Activated T-cell treated with anti-CD3 and anti-CD28 coated beads, Interleukin-2, amount 50 U/mL, for 72 hours (primary cell): ENCODE measurements at places on chromosomes 3 and 15. TPM values are rescaled to one million over a fixed set of nuclear protein-coding genes. Genes with fewer than 3 reads are reported as not detected.

DNA sequence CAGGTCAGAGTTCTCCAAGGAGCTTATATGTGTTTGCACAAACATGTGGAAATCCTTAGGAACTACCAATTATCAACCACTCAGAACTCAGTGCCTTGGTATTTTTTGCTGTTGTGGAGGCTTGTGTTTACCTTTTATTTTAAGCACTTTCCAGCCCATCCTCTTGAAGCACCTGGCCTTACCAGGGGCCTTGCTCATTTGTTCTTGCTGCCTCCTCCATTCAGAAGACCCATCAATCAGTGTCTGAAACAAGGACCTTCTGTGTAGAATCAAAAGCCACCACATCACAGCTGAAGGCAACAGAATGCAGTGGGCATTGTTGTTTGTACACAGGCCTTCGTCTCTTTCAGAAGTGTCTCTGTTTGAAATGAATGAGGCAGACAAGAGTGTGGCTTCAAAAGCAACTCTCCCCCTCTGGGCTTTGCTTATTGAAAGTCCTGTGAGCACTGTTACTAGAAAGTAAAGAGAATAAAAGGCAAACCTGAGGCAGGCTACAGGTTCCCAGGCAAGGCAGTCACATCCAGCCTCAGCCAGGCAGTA is 24.5 kb upstream of the LIPC start:
- no peak overlapping the region for H3K27ac ChIP-seq
- peaks cover 19% of the 10 kb centered on the region for H3K4me1 ChIP-seq
- DNase-seq: no peak
- peaks cover 4% of the 10 kb centered on the region for H3K36me3 ChIP-seq
- no peak overlapping the region for H3K4me3 ChIP-seq

GRCh38 chr3:59818033-59818918 is 768.5 kb upstream of the CFAP20DC start:
- peaks cover 8% of the 10 kb centered on the region for H3K4me1 ChIP-seq
- H3K4me3 ChIP-seq: no peak overlapping the region
- H3K27ac ChIP-seq: no peak overlapping the region
- no peak for DNase-seq
- no peaks in the 10 kb centered on the region for H3K27me3 ChIP-seq

DNA sequence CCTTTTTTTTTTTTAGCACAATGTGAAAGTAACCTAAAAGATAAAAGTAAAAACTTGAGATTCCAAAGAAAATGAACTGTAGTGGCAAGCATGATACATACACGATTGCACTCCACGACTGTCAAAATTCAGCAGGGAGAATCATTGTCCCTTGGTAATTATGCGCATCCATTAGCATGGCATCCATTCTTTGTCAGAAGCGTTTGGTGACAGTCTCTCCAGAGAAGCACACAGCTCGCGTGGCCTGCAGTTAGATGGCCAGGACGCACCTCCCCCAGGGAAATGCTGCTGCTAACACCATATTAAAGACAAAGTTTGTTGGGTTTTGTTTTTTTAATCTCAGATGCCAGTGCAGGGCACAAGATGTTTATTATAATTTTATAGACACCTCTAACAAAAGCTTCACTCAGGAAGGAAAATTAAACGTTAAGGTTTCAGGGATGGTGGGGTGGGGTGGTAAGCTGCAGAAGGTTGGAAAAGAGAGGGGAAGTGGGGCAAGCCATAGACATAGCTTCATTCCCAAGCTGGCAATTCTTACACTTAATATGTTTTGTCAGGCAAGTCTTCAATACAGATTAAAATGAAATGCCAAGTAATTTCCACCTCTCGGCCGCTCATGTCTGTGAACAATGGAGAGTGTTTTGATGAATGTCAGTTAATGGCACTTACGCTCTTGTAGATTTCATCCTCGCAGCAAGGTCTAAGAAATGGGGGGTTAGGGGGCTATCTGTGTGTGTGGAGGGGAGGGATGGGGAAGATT is 142.8 kb upstream of the TOPAZ1 start:
- no peaks in the 10 kb centered on the region for H3K4me1 ChIP-seq
- no peak for DNase-seq
- no peak overlapping the region for H3K27ac ChIP-seq
- H3K27me3 ChIP-seq: peaks cover 61% of the 10 kb centered on the region

Gene SLC22A13
- 1.0 TPM for total RNA-seq

Gene SNTN
- total RNA-seq: not detected

Gene GOLGA6D
- not detected for total RNA-seq

Gene C3orf70
- total RNA-seq: 0.05 TPM

- H3K36me3 ChIP-seq: no peaks in the 10 kb centered on the region
- no peak for DNase-seq
- H3K27me3 ChIP-seq: no peaks in the 10 kb centered on the region
- H3K4me1 ChIP-seq: no peaks in the 10 kb centered on the region
- no peak overlapping the region for H3K4me3 ChIP-seq
Observed at GRCh38 chr3:173599673-173600072, 202.1 kb downstream of the NLGN1 start.

GRCh38 chr3:139944256-139944910 is 9.4 kb downstream of the CLSTN2 start:
- H3K36me3 ChIP-seq: no peaks in the 10 kb centered on the region
- no peak overlapping the region for H3K27ac ChIP-seq
- peaks cover 33% of the 10 kb centered on the region for H3K27me3 ChIP-seq
- no peak overlapping the region for H3K4me3 ChIP-seq

- H3K4me1 ChIP-seq: peaks cover 40% of the 10 kb centered on the region
- H3K36me3 ChIP-seq: no peaks in the 10 kb centered on the region
- H3K27ac ChIP-seq: peak overlapping the region; percentile 25
- peak; percentile 67 for DNase-seq
- peaks cover 25% of the 10 kb centered on the region for H3K27me3 ChIP-seq
Observed at GRCh38 chr3:197428117-197428801, 127.5 kb downstream of the BDH1 start.

GRCh38 chr15:99451484-99451883 is 114.3 kb upstream of the MEF2A start:
- peak overlapping the region; percentile 79 for H3K4me3 ChIP-seq
- no peaks in the 10 kb centered on the region for H3K27me3 ChIP-seq
- H3K36me3 ChIP-seq: no peaks in the 10 kb centered on the region
- no peak overlapping the region for H3K27ac ChIP-seq
- peaks cover 31% of the 10 kb centered on the region for H3K4me1 ChIP-seq
